ENCODE measurements at places on chromosomes 4 and X.

- no peak for DNase-seq
These were observed 144.3 kb upstream of the NDST3 start for GRCh38 chr4:117889978-117890377.

DNA sequence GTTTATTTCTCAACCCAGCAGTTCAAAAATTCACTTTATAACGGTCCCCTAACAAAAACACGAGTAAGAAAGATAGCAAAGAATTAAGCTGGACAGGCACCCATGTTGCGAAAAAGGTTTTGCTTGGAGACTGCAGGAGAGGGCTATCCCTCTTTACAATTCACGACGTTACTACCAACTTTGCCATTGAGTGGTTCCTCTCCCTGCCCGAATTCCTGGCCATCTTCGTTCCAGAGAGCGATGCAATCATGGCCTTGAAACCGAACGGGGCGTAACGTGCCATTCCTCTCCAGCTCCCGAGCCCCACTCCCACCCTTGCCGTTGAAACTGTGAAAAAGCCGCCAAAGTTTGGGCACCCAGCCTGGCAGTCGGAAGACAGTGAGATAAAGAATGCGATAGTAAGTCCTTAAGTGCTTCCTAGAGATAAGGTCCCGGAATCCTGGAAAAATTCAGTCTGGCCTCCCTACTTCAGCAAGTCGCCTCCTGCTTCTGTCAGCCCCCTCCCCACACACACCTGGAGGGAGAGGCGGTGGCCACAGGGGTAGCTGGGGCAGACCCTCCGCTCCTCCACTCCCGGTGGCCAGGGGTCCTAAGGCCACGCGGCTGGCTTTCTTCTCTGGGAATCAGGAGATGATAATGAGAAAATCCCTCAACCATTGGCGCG is 65.2 kb downstream of the FBXO8 start:
- DNase-seq: no peak

DNA sequence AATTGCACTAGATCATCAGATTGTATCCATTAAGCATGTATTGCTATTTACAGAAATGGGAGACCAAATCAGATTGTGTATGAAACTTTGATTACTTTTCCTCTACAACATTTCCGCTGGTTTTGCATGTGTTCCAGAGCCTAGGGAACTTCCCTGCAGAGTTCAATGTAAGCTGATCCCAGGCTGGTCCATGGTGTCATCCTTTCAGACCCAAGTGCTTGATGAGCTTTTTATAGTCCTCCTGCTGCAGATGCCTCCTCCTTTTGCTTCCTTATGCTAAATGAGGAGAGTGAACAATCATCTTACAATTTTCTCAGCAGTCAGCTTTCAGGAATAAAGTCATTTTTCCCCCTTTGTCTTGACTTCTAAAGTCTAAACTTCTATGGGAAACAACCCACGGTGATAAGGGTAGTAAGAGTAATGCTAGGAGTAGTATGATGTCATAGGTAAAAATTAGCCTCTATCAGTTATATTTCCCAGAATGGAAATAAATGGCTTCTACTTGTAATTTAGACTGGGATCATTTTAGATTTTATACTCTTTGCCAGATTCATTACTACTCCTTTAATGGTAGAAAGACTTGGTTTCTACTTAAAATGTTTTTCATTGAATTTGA is 55.1 kb upstream of the SLC4A4 start:
- no peak for DNase-seq

DNA sequence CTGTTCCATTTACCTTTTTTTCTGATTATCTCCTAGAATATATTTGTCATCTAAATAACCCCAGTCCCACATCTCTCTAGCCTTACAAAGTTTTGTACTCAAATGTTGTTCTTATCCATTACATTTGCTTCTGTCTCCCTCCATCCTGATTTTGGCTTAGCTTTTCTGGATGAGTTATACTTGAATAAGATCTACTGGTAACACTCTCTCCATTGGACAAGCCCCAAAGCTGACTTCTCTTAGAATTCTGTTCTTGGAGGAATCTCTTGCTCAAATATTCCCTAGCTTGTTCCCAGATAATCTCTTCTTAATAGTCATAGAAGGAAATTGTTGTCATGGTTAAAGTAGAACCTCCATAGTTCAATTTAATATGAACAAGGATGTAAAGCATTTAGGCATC is 115.5 kb upstream of the HS3ST1 start:
- no peak for DNase-seq

DNA sequence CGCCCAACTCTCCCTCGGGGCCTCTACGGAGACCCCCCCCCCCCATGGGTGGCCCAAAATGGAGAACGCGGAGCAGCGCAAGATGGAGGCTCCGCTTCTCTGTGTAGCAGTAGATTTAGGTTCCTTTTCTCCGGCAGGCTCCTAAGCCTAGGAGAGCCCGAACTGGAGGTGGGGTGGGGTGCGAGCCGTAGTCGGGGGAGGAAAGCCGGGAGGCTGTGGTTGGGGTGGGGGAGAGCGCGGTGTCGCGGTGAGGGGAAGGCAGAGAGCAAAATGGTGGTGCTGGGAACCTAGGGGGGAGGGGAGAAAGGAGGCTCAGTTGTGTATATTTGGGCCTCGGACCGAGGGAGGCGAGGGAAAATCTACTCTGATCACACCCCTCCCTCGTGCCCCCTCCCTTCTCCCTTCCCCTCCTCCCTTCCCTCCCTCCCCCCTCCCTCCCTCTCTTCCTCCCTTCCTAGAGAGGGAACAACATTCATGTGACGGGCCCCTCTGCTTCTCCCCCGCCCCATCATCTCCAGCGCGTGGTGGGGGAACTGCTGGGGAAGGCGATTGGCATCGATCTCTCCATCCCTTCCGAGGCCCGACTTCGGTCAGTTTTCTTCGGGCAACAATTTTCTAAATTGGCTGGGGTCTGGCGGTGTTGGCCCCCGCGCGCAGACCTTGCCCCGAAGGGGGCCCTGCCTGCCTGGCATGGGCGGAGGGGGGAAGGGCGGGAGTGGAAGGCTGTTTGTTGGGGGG is at the start of gene STAG2:
Gene STAG2 (plus strand): TSS at position 439 of the 738 bp plus-strand sequence. CDS start 60,922 bp downstream, outside the sequence.
- DNase-seq: peak; percentile 59

GRCh38 chr4:177322266-177322665 is 12.6 kb downstream of the NEIL3 start:
- DNase-seq: peak; percentile 15

DNA sequence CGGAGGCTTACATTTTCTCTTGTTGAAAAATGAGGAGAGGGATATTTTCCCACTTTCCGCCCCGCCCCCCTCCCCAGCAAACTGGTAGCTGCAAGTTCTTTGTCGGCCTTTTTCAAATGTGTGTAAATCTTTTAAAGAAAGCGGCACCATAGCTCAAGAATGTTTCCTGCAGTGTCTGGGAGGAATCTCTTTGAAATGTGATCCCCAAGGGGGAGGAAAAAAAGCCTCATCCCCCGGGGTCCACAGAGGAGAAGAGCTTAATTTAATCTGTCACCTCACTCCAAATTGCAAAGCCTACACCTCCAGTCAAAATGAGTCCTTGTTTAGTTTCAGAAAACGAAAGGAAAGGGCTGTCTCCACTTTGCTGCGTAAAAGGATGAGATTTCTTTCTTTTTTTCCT is 34.8 kb downstream of the ASMT start:
- DNase-seq: no peak

- peak; percentile 30 for DNase-seq
These were observed 306.9 kb upstream of the ARSJ start for GRCh38 chr4:114286262-114286810.

GRCh38 chrX:42087960-42088359 is 164.6 kb upstream of the CASK start:
- DNase-seq: no peak

GRCh38 chr4:7313347-7313811 is 121.0 kb downstream of the SORCS2 start:
- no peak for DNase-seq

- peak; percentile 56 for DNase-seq
These were observed 66.0 kb upstream of the GEMIN8 start for GRCh38 chrX:14095702-14096101.

DNA sequence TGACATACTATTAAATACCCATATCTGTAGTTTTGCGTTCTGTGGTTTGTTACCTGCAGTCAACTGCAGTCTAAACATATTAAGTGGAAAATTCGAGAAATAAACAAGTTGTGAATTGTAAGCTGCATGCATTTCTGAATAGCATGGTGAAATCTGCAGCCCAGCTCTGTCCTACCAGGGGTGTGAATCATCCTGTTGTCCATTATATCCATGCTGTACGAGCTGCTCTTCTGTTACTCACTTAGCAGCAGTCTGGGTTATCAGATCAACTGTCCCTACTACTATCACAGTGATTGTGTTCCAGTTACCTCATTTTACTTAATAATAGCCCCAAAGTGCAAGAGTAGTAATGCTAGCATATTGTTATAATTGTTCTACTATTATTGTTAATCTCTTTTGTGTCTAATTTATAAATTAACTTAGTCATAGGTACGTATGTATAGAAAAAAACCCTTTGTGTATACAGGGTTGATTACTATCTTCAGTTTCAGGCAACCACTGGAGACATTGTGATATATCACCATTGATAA is 173.7 kb upstream of the FAT4 start:
- DNase-seq: peak; percentile 7

DNA sequence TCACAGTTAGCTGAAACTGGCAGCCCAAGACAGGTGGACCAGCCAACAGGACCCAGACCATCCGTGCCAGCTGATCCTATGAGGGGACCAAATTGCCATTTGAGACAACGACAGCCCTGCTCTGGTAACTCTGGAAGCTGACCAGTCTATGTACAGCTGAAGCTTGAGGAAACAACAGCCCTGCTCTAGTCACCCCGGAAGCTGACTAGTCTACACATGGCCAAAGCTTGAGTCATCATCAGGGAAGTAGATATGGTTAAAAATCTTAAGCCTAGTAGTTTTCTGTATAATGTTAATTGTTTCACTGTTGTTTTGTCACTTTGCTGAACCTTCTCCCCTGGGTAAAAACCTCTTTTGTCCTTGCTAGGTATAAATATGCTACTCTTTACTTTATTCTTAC is 905.4 kb upstream of the NDST4 start:
- no peak for DNase-seq

DNA sequence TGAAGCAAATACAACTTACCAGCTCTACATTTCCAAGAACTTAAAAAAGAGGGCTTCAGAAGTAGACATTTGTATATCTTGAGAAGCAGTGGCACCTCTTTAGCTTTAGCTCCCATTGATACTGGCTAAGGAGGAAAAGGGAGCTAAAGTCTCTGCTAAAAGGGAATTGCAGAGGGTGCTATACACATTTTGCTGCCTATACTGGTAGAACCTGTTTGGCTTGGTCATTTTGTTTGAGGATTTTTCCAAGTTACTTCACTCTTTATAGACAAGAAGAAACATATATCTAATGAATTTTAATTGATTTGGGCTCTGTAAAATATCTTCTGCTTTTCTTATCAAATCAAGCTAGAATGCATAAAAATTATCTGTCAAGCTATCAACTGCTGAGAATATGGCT is 11.8 kb downstream of the PAPSS1 start:
- no peak for DNase-seq
